ENCODE measurements at places on chromosomes 13 and 19.

DNA sequence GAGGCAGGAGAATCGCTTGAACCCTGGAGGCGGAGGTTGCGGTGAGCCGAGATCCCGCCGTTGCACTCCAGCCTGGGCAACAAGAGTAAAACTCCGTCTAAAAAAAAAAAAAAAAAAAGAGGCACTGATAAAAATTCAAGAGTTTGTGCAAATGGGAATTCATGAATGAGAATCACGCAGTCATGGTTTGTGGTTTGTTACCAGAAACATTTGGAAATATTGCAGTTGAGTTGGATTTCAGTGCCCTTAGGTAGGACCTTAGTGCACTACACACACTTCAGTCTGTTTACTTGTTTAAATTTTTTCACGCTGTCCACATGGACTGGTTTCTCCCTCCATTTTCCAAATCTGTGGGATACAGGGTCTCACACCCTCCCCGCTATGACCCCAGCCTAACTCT lies 28.4 kb downstream of the ZNF844 start:
- no peak for DNase-seq

- no peak for DNase-seq
These were observed 84.0 kb downstream of the SUCLA2 start for GRCh38 chr13:47917022-47917574.

DNA sequence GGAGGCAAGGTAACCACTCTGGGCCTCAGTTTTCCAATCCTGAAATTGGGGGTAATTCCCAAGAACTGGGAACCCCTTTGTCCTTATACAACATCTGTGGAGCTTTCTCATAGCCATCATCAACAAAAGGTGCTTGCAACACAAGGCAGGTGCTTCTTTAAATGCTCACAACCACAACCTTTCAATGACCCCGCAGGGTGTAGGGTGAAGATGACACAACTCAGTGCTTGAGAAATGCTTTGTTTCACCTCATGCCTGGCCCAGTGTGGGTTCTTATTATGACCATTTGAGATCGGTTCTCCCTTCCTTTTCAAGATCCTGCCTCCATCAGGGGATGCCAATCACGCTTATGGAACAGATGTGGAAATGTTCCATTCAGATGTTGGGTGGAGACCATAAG lies 8.4 kb downstream of the WIZ start:
- DNase-seq, result no peak

DNA sequence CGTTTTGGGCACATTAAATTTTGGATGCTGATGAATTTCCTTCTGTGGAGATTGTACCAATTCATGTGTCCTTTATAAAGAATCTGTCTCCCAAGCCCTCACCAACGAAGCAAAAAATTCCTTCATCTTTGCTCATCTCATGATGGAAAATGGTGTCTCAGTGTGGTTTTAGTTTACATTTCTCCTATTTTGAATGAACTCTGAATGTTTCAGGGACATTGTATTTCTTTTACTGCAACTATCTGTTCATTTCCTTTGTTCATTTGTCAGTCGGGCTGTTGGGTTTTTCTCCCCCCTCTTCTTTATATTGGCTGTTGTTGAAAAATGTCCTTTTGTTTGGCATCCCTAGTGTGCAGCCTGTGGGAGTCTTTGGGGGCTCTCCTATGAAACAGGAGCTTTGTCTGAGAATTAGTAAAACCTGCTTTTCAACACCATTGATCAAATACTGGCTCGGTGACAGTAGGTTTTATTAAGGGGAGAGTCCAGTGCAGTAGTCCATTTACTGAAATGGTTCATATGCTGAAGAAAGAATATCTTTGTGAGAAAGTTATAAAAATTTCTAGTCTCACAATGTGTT lies 91.3 kb upstream of the C1QTNF9B start:
- no peak for DNase-seq

GRCh38 chr19:10846500-10847202 lies 1.6 kb upstream of the C19orf38 start:
- DNase-seq, result no peak

DNA sequence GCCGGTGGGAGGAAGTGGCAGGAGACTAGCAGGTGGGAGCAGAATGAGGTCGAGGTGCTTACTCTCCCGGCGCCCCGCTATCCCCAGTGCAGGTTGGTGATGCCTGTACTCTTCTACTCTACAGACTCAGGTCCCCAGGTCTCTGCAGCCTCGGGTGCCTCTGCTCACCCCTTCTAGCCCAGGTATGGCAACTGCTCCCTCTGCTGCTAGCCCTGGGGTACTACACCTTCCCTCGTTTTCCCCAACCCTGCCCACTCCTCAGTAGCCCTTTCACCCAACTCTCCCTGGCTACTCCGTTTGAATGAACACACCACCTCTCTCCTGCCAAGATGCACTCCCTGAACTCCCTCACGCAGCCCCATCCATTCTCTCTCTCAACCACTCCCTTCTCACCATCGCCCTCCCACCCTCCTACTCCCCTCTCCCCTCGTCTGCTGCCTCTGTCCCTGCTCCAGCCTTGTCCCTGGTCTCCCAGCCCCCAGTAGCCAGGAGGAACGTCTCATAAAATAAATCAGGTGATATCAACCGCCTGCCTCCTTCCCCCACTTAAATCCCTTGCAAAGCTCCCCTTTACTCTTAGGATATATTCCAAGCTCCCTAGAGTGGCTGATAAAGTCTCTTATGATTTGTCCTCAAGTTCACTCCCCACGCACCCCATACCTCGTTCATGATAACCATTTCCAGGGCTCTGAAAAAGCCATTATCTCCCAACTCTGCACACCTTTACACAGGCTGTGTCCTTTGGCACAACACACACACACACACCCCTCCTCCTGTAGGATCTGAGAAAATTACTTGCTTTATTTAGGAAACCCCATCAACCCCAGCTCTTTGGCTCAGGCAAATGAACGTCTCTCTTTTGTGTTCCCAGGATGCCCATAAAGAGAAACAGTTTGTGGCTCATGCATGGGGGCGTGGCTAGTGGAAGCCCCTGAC lies 8.2 kb upstream of the MEIS3 start:
- DNase-seq, result no peak

DNA sequence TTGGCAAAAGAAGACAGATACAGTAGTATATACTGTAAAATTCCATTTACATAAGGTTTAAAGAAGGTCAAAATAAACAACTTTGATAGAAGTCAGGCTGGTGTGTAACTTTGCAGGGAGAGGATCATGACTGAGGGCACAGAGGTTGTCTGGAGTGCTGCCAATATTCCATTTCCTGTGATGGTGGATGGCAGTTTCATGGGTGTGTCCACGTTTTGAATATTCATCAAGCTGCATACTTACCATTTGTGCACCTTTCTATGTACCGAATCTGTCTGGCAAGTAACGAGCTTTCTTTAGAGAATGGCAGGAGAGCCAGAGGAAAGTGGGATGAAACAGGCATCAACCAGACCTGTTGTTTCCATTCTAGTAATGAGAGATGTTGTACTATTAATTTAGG lies 420.5 kb upstream of the HTR2A start:
- no peak for DNase-seq

GRCh38 chr19:660793-661426 lies 2.1 kb downstream of the RNF126 start:
- no peak for DNase-seq

DNA sequence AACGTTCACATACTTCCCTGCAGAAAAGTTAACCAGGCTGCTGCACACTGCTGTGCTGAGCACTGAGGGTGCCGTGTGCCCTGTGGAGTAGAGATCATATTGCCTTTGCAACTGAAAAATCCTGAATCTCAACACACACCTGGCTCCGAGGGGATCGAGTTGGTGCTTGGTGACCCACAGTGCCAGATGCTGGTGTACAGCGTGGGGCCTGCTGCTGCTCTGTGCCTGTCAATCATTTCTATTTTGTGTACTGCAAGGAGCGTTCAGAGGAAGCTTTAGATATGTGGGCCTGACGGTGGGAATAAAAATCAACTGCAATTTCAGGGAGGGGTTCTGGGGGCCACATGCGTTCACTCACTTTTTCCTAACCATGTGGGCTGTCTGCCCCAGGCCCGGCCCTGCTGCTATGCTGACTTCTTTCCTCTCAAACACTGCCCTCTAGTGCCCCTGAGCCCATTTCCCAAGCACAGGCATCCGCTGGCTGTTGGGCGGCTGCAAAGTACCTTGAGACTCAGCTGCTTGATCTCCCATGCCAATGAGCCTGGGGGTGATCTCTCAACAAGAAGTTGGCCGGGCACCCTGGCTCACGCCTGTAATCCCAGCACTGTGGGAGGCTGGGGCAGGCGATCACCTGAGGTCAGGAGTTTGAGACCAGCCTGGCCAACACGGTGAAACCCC lies 9.7 kb upstream of the LENG8 start:
- no peak for DNase-seq

GRCh38 chr19:8324186-8325050 lies 3.1 kb downstream of the RPS28 start:
- no peak for DNase-seq

GRCh38 chr19:29645911-29646310 lies 19.4 kb upstream of the PLEKHF1 start:
- no peak for DNase-seq

DNA sequence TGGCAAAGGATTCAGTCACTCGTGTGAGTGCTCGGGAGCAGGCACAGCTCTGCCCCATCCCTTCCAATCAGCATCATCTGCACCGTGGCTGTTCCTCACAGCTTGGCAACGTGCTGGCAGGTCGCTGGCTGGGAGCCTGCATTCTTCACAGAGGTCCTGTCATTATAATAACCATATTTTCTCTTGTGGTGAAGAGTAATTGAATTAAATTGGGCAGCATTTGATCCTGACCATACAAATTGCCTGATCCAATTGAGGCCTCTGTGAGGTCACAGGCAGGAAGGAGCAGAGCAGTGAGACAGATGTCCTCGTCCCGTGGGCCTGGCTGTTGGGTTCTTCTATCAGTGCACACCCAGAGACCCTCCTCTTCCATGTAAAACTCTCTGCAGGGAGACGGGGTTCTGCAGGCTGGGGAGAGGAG lies 407.8 kb downstream of the COG6 start:
- no peak for DNase-seq

- DNase-seq, result no peak
These were observed 178.6 kb downstream of the RBM26 start for GRCh38 chr13:79227418-79227817.

- DNase-seq, result no peak
These were observed 10.4 kb upstream of the ENOX1 start for GRCh38 chr13:43797159-43797558.

DNA sequence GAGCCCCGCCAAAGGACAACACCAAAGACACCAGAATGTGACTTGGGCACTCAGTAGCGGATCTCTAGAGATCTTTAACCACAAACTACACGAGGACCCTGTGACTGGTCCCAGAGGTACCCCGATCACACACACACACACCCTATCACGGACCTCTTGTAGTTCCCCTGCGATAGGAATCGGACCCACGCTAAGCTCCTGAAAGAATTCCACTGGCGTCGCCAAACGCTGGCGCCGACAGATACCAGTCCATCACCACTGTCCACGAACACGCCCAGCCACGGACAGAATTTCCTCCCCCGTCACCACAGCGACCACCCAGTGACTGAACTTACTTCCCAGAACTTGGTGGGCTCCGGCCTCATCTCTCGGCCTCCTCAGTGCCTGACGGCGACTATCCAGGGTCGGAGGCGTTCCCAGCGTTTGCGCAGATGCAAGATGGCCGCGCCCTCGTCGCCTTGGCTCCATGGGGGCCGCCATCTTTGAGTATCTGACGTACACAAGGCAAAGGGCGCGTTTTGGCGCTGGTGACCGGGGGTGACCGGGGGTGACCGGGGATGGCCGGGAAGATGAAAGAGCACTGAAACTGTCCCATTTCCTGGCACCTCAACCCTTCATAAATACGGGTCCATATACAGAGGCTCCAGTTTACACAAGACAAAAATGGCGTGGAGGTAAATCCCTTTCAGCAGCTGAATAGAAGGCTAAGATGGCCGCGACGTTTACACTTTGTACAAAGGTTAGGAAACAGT lies at the start of gene ZNF615:
TSS of gene ZNF615 (minus strand) at position 406 of the 752 bp plus-strand sequence. CDS start 4,500 bp downstream, outside the sequence.
- peak; percentile 53 for DNase-seq

DNA sequence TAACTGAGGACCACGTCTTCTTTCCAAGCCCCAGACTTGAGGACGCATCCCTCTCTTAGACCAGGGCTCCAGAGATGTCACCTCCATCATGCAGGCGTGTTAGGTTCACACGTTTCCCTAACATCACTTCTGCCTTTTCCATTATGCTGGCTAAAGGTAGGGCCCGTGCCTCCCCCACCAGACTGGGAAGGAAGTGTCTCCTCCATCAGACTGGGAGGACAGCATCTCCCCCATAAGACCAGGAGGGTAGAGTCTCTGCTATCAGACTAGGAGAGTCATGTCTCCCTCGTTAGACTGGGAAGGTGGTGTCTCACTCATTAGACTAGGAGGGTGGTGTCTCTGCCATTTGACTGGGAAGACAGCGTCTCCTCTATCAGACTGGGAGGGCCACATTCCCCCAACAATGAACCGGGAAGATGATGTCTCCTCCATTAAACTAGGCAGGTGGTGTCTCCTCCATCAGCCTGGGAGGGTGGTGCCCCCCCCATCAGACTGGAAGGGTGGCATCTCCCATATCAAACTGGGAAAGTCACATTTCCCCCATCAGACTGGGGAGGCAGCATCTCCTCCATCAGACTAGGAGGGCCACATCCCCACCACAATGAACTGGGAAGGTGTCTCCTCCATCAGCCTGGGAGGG lies 18.1 kb upstream of the SPC24 start:
- DNase-seq, result no peak

DNA sequence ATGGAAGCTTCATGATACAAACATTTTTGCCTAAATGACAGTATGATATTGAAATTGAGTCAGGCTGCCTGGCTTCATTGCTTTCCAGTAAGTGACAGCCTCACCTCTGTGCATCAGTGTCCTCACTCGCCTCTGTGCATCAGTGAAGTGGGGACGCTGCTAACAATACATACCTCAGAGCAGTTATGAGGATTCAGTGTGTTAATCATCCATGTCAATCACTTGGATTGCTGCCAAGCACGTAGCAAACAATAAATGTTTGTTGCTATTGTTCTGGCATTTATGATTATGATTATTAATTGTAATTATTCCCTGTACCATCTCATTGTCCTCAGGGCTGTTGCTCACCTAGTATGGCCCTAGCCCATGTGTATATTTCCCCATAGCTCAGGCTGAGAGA lies 8.8 kb downstream of the PPP2R1A start:
- no peak for DNase-seq

DNA sequence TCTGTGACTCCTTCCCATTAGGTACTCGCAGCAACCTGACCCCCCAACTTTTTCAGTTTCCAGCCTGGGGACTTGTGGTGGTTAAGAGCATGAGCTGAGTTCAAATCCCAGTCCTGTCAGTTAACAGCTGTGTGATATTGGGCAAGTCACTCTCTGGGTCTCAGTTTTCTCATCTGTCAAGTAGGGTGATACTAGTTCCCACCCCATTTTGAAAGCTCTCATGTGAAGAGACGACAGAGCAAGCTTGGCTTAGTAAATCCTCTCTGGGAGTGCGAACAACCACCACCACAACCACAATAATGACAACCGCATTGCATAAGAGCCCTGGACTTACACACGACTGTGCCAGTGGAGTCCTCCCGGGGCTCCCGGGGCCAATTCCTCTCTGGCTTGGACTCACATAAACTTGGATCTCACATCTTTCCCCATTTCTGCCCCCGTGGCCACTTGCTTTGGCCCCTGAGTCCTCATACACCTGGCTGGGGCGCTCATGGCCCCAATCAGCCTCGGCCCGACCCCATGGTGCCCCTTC lies 454 bp downstream of the BLVRB start:
- no peak for DNase-seq

DNA sequence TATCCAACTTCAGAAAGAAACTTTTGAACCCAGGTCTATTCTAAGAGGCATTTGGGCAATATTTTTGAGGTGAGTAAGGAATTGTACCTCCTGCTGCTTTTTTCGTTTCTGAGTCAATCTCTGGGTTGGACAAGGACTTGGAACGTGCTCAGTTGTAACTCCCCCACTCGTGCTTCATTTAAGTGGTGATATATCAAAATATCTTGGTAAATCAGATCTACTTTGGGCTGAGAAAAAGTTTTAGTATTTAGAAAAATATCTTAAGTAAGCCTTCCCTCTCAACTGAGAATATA lies 728.9 kb downstream of the EFNB2 start:
- no peak for DNase-seq

Data from ascending aorta (tissue), 2 donors.